ENCODE measurements at places on chromosomes 6 and 20. TPM values are rescaled to one million over a fixed set of nuclear protein-coding genes. Genes with fewer than 3 reads are reported as not detected.

- no peaks in the 10 kb centered on the region for H3K36me3 ChIP-seq
- H3K27me3 ChIP-seq = no peaks in the 10 kb centered on the region
- no peak overlapping the region for H3K27ac ChIP-seq
Observed at GRCh38 chr6:85435851-85436250, 14.0 kb upstream of the NT5E start.

DNA sequence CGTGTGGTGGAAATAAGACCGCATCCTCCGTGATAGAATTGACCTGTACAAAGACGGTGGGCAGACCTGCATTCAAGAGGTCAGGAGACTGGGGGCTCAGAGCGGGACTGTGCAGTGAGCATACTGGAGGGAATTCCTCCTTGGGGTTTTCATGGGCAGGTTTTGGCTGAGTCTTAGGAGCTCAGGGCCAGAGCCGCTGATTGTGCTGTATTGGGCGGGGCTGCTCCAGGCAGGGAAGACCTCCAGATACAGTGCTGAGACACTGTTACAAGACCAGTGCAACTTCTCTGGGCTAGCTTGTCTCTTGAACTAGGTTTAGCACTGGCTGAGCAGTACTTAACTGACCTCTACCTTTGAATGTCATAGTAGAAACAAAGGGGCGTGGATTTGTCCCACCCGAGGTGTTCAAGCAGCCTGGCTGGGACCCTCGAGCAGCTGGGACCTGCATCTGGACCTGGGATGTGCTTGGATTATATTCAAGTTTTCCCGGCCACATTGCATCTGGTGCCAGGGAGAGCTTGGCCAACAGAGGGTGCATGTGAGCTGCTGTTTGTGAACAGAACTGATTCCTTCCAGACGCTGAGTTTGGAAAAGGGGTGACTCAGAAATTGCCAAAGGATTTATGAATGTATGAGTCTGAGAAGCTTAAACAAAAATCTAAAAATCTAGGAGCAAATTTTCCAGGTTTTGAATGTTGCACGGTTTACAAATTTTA, 33.4 kb upstream of the SLC22A1 start:
- H3K36me3 ChIP-seq = peaks cover 73% of the 10 kb centered on the region
- no peaks in the 10 kb centered on the region for H3K4me1 ChIP-seq
- H3K27ac ChIP-seq = no peak overlapping the region
- no peak overlapping the region for H3K4me3 ChIP-seq
- no peaks in the 10 kb centered on the region for H3K27me3 ChIP-seq

DNA sequence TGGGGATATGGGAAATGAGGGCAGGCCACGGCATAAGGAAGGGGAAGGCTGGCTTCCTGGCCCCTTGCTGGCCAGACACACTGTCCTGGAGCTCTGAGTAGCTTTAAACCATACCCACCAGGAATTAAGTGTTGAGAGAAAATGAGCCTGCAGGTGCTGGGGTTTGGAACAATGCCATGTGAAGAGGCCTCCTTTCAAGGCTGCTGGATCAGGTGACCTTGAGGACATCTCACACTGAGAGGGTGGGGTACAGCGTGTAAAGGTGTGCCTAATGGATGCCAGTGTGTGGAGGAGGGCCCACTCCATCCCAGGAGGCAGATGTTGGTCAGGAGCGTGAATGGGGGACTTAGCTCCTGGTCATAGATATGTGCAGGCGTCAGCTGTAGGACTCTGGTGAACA, 74.8 kb upstream of the MLN start:
- peaks cover 6% of the 10 kb centered on the region for H3K4me1 ChIP-seq
- DNase-seq = no peak
- no peaks in the 10 kb centered on the region for H3K36me3 ChIP-seq
- H3K27me3 ChIP-seq = no peaks in the 10 kb centered on the region

GRCh38 chr20:3238616-3239025, 369 bp downstream of the SLC4A11 start:
- H3K27ac ChIP-seq = no peak overlapping the region
- no peak for DNase-seq
- no peaks in the 10 kb centered on the region for H3K36me3 ChIP-seq
- peak overlapping the region; percentile 52 for H3K4me3 ChIP-seq
- no peaks in the 10 kb centered on the region for H3K4me1 ChIP-seq

- H3K27ac ChIP-seq = no peak overlapping the region
- no peaks in the 10 kb centered on the region for H3K4me1 ChIP-seq
- no peak overlapping the region for H3K4me3 ChIP-seq
- H3K27me3 ChIP-seq = no peaks in the 10 kb centered on the region
Observed at GRCh38 chr6:102038964-102039363, 645.5 kb downstream of the GRIK2 start.

DNA sequence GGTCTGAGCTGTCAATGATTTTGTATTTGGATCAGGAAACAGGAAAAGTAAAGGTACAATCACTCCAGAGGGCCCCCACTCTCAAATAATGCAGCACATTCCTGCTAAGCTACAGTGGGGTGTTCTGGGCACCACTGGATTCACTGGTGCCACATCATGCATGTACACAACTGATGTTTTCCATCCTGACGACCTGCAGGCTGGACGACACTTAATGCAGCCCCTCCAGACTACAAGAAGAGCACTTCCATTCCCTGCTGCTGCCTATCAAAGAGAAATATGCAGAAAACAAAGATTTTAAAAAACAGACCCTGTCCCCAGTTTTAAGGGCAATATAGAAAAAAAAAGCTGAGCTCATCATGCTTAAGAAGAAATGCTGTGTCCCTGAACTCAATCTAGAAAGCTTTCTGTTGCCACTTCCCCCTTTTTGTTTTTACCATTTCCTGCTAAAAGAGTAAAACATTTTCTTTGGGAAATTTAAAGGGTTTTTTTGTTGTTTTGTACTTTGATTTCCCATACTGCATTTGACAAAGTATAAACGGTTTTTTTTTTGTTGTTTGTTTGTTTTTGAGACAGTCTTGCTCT, 35.5 kb downstream of the ABHD12 start:
- H3K27ac ChIP-seq = no peak overlapping the region
- H3K4me1 ChIP-seq = peaks cover 13% of the 10 kb centered on the region
- no peak for DNase-seq
- no peak overlapping the region for H3K4me3 ChIP-seq
- no peaks in the 10 kb centered on the region for H3K27me3 ChIP-seq

GRCh38 chr20:50142812-50143211, 10.7 kb downstream of the PEDS1 start:
- no peak for DNase-seq
- H3K27me3 ChIP-seq = no peaks in the 10 kb centered on the region
- peaks cover 28% of the 10 kb centered on the region for H3K36me3 ChIP-seq
- H3K4me1 ChIP-seq = peaks cover 64% of the 10 kb centered on the region
- no peak overlapping the region for H3K4me3 ChIP-seq

DNA sequence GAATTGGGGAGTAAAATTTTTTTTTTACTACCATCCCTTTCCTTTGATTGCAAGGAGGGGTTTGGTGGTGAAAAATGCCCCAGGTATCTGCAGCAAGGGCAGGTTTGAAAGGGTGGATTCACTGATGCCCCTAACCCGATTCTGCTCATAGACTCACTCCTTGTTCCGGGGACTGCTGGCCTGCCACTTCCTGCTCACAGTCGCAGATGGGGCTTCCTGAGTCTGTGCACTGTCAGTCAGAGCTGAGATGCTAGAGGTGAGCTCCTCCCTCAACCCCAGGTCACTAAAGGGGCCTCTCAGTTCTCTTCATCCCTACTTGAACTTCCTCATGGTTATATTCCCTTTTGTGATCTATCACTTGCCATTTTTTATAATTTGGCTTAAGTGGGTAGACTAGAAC, 357.9 kb downstream of the FARS2 start:
- no peaks in the 10 kb centered on the region for H3K36me3 ChIP-seq
- no peak for DNase-seq
- no peaks in the 10 kb centered on the region for H3K4me1 ChIP-seq
- H3K4me3 ChIP-seq = no peak overlapping the region

DNA sequence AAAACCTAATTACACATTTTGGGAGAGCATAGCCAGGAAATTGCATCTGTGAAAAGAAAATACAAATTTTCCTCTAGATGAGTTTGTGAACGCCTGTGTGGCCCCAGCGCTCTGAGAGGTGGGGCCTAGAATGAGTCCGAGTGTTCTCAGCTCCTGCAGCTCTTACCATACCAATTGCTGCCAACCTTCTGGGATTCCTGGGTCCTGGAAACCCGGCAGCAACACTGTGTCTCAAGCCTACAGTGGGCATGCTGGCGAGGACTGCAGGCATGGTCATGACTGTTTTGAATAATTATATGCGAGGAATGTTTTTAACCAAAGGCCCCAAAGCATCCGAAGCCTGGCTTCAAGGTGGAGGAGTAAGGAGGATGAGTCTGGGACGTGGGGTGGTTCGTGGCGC, 90.4 kb downstream of the SERAC1 start:
- H3K27ac ChIP-seq = no peak overlapping the region
- no peak overlapping the region for H3K4me3 ChIP-seq
- H3K4me1 ChIP-seq = no peaks in the 10 kb centered on the region
- no peaks in the 10 kb centered on the region for H3K27me3 ChIP-seq

GRCh38 chr6:97214671-97215070, 68.3 kb downstream of the MMS22L start:
- no peaks in the 10 kb centered on the region for H3K27me3 ChIP-seq
- no peak for DNase-seq
- no peaks in the 10 kb centered on the region for H3K4me1 ChIP-seq
- H3K36me3 ChIP-seq = no peaks in the 10 kb centered on the region
- H3K27ac ChIP-seq = no peak overlapping the region

- no peaks in the 10 kb centered on the region for H3K27me3 ChIP-seq
- H3K27ac ChIP-seq = no peak overlapping the region
- no peak for DNase-seq
Observed at GRCh38 chr6:169274781-169275180, 21.1 kb upstream of the THBS2 start.

- H3K36me3 ChIP-seq = no peaks in the 10 kb centered on the region
- H3K27ac ChIP-seq = no peak overlapping the region
Observed at GRCh38 chr6:84581494-84582259, 182.7 kb downstream of the TBX18 start.

GRCh38 chr6:41733707-41734665, 1.4 kb downstream of the TFEB start:
- H3K4me1 ChIP-seq = no peaks in the 10 kb centered on the region
- H3K27me3 ChIP-seq = no peaks in the 10 kb centered on the region
- peak overlapping the region; percentile 99 for H3K27ac ChIP-seq
- peak overlapping the region; percentile 97 for H3K4me3 ChIP-seq
- H3K36me3 ChIP-seq = no peaks in the 10 kb centered on the region

DNA sequence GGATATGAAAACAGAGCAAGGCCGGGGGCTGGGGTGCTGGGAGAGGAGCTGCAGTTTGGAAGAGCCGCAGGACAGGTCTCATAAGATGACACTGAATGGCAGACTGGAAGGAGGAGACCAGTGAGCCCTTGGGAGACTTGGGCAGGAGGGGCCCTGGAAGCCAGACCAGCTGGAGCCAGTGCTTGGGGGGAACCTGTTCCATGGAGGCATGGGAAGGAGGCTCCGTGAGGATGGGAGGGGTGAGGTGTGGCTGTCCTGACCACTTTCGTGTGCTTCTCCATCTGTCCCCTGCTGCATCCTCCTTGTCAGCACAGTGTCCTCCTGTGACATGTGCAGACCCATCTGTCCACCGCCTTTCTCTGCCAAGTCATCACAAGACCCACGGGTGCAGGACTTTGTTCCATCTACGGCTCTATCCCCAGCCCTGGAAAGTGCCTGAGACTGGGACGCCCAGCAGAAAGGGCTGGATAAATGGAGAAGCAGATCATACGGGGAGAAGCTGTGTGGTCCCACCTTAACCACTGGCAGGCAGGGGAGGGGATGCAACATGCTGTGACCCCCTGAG, 84.8 kb upstream of the MPC1 start:
- H3K27ac ChIP-seq = no peak overlapping the region
- H3K27me3 ChIP-seq = no peaks in the 10 kb centered on the region
- no peaks in the 10 kb centered on the region for H3K4me1 ChIP-seq
- H3K36me3 ChIP-seq = peaks cover 12% of the 10 kb centered on the region

DNA sequence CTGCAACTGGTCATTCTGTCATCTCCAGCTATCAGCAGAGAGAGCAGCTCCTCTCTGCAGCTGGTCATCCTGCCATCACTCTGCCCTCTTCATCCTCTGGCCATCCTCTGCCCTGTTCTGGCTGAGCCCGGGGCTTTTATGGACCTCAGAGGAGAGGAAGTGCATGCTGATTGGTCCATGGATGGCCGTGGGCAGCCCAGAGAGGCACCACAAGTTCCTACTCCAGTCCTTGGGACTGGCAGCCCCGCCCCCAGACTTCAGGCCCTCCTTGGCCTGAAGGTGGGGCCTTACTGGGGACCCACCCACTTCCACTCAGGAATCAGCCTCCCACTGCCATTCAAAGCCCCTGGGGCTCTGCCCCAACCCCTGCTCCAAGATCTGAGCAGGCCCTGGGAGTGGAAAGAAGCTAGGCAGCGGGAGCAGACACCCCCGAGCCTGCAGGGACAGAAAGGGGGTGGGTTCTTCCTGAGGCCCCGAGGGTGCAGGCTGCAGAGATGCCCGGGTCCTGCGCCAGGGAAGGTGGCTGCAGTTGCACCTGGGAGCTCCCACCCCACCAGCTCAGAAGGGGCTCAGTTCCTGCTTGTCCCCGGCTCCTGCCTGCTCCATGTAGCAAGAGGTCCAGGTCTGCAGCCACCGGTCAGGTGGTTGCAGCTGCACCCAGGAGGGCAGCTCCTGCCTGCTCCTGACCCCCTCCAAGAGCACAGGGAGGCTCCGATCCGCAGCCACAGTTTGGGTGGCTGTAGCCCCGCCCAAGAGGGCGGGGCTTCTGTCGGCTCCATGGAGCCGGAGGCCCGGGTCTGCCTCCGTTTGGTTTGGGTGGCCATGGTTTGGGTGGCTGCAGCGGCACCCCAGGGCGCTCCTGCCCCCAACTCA, 34.1 kb upstream of the HMGA1 start:
- no peak overlapping the region for H3K27ac ChIP-seq
- H3K4me1 ChIP-seq = no peaks in the 10 kb centered on the region
- H3K27me3 ChIP-seq = no peaks in the 10 kb centered on the region
- DNase-seq = no peak

GRCh38 chr20:25247518-25247955, 348 bp upstream of the PYGB start:
- peak overlapping the region; percentile 96 for H3K27ac ChIP-seq
- DNase-seq = peak; percentile 76
- H3K4me1 ChIP-seq = no peaks in the 10 kb centered on the region
- peaks cover 3% of the 10 kb centered on the region for H3K36me3 ChIP-seq
- H3K4me3 ChIP-seq = peak overlapping the region; percentile 92

DNA sequence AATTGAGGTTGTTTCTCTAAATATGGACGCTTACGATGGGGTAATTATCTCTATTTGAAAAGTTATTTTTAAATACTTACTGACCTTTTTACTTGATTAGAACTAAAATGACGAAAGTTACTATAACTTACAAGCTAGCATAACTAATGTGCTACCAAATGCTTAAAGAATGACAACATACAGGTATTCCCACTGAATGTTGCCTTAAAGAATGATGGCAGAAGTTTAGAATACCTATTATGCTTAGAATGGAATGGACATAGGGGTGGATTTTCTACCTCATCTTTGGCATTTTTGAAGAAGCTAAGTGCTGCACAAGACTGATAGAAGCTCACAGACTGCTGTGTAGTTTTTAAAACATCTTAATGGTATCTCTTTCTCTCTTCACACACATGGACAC, 284.8 kb downstream of the THBS2 start:
- no peaks in the 10 kb centered on the region for H3K36me3 ChIP-seq
- H3K4me3 ChIP-seq = no peak overlapping the region
- no peak overlapping the region for H3K27ac ChIP-seq
- no peak for DNase-seq
- no peaks in the 10 kb centered on the region for H3K4me1 ChIP-seq
- H3K27me3 ChIP-seq = no peaks in the 10 kb centered on the region

TMEM74B gene
- total RNA-seq = 4.6 TPM

PTCRA gene
- total RNA-seq = not detected

WFDC5 gene
- total RNA-seq = not detected

ASIP gene
- not detected for total RNA-seq

COL12A1 gene
- 29.7 TPM for total RNA-seq

LY6G6C gene
- total RNA-seq = not detected
